T-cell (primary cell): ENCODE measurements at places on chromosomes 5 and 9.
A peak's percentile ranks its signal among the peaks of the same experiment; 100 is the strongest.

- no peak for DNase-seq
Measured at GRCh38 chr5:78899922-78900362, 85.2 kb downstream of the ARSB start.

DNA sequence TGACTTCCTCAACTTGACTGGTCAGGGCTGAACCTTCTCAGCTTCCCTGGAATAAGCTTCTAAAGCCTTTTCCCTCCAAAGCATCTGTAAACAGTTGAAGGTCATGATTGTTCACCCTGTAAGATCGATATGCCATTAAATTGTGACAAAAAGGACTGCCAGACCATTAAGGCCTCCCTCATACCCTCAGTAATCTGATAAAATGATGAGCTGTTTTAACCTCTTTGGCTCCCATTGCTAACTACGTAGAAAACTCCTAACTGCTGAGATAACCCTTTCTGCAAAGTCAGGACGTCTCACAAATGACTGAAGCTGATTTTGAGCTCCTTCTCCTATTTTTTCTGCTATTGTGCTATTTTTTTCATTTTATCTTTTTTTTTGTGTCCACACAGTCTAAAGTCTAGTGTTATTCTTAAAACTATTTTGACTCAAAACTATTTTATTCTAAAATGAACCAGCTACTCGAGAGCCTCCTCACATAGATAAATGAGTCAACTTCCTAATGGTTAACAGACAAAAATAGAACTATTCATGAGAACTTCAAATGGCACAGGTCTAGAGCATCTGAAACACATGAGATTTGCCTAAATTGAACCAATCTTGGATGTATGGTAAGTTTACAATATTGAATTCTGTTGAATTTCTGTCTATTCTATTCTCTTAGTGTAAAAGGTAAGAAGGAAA is 395.6 kb upstream of the TLE4 start:
- no peak for DNase-seq

DNA sequence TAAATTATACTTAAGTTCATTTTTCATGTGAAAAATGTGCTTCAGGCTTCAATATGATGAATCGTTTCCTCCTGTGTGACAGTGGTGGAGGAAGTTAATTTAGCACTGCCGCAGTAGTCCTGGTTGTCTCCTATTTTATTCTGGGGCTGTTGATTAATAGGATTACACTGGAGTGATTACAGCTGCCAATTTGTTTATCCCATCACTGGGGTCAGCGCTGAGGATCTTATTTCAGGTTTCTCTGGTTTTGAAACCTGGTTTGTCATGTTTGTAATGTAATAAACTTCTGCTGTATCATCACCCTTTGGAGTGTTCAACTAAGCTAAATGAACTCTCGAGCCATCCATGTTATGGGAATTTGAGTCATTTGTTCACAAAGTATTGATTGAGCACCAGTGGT is 241.7 kb upstream of the KCNN2 start:
- DNase-seq = no peak

DNA sequence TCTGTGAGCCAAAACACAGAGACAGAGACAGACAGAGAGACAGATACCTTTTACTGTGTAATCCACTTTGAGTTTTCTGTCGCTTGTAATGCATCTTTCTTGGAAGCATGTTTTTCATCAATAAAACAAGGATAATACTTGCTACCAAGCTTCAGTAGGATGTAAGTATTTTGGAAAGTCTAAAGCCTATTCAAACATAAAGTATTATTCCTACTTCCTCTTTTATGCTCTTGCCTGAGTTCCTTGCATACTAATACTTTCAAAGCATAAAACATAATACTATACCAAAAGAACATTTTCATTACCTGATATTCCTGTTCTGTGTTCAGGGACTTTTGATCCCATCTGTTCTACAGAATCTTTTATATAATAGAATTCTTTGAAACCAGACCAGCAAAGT is 64.5 kb upstream of the SLC30A5 start:
- no peak for DNase-seq

DNA sequence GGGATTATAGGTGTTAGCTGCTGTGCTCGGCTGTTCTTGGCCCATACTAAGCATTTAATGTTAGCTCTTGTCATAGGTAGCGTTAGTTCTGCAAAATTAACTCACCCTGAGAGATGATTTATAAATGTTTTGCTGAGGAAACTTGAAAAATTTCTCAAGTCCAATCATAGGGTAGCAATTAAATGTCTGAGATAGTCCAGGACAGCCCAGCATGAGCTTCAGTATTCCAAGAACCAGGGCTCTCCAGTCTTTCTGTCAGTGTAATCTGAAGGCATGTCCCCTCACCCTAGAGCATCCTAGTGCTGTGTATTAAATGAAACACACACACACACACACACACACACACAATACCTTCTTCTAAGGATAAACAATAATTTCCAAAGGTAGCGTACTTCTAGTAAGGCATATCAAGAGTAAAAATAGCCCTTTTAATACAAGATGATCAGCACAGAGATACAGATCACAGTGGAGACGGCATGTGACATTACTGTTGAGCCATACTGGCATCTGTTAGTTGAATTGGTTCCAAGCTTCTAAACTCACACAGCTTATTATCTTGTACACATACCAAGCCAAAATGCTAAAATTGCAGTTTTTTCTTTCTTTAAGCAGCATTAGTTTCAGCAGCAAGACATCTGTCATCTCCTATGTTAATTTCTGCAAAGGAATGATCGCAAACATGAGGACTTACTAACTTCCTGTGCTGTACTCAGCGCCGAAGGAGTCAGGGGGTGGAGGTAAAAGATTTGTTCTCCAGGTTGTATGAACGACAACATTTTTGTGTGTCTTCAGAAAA is 46.3 kb upstream of the JMY start:
- no peak for DNase-seq

DNA sequence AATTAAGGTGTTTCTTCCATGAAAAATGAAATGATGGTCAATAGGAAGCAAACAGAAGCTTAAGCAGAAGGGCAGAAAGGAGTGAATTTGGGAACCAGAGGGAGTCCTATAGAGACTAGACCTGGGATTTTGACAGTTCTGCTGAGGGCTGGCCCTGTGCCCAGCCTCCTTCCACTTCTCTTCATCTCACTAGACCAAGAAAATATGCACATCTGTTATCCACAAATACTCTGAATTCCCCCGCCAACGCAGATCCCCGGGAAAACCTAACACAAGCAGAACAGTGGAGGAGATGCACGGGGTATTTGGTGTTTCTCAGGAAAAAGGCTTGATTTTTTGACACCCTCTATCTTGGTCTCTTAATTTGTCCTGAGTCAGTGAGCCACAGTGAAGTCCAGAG is 22.7 kb downstream of the GRIA1 start:
- DNase-seq = no peak

GRCh38 chr9:70064496-70064895 is 20.8 kb downstream of the MAMDC2 start:
- no peak for DNase-seq

GRCh38 chr5:141960018-141960417 is 2.0 kb upstream of the PCDH12 start:
- no peak for DNase-seq

DNA sequence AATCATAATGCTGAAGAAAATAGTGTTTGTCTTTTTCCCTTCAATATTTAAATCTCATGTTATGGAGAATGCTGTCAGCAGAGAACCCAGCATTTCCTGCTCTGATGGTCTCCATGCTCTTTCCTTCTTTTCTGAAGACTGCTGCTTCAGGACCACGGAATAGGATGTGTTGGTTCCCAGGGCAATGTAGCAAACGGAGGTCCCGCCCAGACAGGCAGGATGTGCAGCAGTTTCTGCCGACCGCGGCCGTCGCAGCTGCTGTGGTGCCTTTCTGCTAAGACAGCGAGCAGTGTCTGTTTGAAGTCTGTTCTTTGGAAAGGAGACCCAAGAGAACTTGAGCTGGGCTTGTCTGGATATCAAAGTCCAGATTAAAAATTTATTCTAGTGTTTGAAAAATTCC is 654.3 kb downstream of the CCDC171 start:
- DNase-seq = no peak

DNA sequence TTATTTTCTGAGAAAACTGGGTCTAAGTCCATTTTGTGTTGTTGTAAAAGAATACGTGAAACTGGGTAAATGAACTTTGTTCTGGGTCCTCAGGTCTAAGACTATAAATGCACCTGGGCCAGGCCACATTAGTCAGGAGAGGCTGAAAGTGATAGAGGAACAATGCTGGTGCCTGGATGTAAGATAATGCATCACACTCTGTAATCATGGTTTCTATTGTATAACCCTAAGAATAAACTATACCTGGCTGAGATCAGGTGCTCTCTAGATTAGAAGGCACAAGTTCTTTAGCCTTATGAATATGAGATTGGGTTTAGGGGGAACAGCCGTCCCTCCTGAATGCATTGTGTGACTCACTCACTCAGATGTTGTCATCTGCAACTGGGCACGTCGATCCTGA is 675.5 kb downstream of the HTR1A start:
- DNase-seq = no peak

DNA sequence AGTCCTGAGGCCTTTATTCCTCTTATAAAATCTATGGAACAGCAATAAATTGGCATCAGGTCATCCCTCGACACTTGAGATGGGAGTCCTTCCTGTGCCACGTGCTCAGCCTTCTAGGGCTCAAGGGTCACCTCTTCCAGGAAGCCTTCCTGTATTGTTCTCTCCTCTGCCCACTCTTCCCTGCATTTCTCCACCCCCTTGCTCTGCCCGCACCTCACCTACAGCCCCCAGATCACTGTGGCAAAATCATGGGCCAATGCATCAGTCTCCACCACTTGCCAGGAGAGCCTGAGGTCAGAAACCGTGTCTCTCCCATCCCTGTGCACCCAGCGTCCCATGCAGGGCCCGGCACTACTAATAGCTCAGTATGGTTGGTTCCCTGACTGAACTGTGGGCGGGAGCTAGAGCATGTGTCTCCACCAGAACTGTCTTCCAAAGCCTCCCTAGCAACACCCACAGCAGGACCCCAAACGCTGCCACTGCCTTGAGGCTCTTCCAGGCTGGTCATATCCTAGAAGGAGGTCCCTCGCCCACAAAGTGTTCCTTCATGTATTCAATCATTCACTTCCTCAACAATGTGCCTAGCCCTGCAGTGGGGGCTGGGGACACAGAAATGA is 13.5 kb downstream of the DUSP1 start:
- no peak for DNase-seq

DNA sequence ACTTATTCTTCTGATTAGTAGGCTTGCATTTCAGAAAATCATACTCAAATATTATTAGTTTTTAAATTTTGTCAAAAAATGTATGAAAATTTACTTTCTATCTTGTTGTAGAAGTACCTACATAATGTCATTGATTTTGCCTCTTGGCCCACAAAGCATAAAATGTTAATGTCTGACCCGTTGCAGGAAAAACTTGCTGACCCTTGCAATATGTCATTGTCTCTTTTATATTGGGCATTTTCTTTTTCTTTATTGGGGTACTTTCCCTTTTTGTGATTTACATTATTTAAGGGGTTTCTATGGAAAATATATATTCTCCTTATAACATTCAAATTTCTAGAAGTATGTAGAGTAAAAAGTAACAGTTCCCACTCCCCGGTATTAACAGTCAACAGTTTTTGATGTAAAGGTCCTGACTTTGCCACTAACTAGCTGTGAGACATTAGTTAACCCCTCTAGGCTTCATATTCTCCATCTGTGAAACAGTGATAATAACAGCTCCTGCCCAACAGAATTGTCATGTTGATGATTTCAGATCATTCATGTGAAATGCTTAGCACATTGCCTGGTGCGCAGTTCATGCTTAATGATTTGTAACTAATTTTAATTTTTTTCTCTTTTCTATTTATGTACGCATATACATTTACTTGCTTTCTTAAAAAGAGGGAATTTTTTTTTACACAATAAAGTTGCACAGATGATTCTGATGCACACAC is 243.2 kb downstream of the ARHGAP26 start:
- no peak for DNase-seq

DNA sequence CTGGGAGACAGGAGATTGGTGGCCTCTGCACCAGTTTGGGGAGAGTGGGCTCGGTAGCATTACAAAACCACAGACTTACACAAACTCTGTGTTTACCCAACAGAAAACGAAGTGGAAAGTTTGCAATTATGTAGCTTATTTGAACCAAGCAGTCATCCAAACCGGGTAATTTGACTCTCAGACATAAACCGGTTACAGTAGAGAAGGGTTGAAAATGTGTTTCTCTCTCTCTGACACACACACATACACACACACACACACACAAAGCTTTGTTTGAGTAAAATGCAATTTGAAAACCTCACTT is 97.1 kb upstream of the ZNF608 start:
- DNase-seq = no peak

- DNase-seq = no peak
Measured at GRCh38 chr9:118829334-118829733, 539.9 kb downstream of the BRINP1 start.

DNA sequence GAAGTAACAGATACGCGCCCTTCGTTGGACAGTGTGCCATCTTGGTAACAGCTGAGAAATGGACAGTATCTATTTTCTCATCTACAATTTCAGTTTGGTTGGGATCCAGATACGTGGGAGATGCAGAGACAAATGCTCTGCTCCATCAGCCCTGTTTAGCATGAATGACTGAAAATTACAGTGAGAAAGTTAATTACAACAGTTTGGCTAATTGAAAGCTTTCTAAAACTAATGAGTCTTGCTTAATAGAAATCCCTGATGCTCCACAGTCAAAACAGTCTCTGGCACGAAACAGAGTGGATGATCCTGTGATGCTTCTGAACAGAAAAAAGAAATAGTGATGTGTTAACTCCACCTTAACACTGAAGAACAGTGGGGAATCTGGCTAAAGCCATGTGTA is 140.2 kb downstream of the DNAH5 start:
- DNase-seq = no peak

DNA sequence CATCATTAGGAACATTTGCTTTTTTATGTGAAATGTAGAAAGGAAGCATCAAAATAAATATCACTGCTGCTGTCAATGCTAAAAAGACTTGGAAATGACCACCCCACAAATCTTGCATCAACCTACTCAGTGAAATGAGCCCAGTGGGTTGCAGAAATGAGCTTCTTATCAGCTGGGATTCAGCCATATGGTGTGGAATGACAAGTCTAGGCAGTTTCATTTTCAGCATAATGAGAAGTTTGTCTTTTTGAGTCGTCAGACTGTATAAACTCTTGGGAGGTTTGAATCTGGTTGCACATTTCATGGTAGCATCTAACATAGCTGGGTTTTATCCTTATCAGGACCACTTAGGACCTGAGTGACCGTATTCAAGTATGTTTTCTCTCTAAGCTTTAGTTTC is 251.1 kb upstream of the PPP1R2B start:
- DNase-seq = no peak

DNA sequence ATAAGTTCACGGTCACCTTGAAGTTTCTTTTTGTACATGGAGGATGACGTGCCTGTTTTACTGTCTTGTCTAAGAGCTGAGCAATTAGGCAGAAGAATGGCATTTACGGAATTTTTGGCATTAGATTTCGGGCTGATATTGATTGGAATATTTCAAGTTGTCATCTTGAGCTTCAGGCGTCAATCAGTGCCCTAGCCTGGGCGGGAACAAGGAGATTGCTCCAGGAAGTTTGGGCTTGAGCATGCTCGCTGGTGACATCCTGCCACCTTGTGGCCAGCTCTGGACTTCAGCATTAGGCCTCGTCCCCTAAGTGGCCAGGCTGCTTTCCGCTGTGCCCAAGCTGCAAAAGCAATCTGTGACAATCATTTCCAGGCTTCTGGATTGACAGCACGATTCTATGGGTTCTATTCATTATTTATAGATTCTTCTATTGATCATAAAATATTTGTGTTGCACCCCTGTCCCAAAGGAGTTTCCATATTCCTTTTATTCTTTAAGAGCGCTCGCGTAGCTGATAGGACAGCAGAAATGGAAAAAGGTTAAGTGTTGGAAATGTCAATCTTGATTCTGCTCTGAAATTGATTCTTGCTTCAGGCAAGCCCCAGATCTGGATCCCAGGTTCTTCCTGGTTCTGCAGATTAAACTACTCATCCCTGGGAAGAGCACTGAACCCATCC is 79.3 kb downstream of the SLC28A3 start:
- DNase-seq = peak; percentile 13

GRCh38 chr9:136935651-136936050 is 8.9 kb downstream of the FBXW5 start:
- DNase-seq = no peak
